ENCODE measurements at places on chromosomes 16 and 17. TPM values are rescaled to one million over a fixed set of nuclear protein-coding genes. Genes with fewer than 3 reads are reported as not detected.

The TBX21 gene
- total RNA-seq = not detected

The PPY gene
- not detected for total RNA-seq

The SPECC1 gene
- total RNA-seq = 66.7 TPM

The ARL5C gene
- not detected for total RNA-seq

The C17orf78 gene
- total RNA-seq = not detected

Data from mesangial cell (primary cell).